Stimulated activated naive CD4-positive, alpha-beta T cell (primary cell): ENCODE measurements at places on chromosomes 5 and 9.

- no peak for DNase-seq
Measured at GRCh38 chr5:168211245-168211644, 80.2 kb upstream of the WWC1 start.

- peak; percentile 65 for DNase-seq
Measured at GRCh38 chr5:134526483-134527155, 1.1 kb downstream of the JADE2 start.

- no peak for DNase-seq
Measured at GRCh38 chr5:58825441-58825840, 242.6 kb downstream of the RAB3C start.

DNA sequence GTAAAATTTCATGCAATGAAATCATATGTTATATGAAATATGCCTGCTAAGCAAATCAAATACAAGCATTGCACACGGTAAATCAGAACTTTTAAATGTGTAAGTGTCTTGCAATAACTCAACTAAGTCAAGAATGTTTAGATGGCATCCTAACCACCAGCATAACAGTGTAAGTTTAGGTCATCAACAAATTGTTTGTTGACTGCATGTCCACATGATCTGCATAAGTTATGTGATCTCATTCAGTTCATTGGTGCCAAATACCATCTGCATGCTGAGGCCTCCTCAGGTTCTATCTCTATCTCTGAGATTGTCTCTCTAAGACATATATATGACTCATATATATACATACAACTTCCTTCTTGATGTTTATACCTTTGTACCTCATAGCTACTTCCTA, 159.6 kb upstream of the STK32A start:
- no peak for DNase-seq

DNA sequence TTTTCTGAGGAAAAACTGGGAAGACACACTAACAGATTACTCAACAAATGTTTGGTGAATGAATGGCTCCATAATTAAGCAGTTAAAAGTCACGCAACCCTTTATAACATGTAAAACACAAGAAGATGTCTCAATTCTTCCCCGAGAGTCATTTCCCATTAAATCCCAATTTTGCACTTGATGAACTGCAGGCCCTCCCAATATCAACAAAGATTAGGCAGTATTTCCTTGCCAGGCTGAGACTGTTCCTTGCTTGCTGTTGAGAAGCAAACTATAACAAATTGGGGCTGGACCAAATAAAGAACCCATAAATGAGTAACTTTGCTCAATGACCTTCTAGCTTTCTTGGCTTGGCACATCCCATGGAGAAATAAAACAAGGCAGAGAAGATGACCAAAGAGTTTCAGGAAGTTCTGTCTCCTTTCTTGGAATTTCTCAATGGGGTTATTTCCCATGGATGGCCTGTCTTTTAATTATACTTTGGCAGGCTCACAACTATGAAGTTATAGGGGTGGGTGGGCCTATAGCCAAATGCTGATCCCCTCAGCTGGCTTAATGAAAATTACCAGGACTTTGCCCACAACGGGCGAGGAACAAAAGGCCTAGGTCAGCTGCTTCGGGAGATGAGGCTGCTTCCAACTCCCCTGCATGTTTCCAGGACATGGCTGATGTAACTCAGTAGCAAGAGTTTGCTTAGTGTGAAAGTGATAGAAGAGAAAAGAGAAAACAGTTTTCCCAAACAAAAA, 243.1 kb upstream of the RFX3 start:
- no peak for DNase-seq

DNA sequence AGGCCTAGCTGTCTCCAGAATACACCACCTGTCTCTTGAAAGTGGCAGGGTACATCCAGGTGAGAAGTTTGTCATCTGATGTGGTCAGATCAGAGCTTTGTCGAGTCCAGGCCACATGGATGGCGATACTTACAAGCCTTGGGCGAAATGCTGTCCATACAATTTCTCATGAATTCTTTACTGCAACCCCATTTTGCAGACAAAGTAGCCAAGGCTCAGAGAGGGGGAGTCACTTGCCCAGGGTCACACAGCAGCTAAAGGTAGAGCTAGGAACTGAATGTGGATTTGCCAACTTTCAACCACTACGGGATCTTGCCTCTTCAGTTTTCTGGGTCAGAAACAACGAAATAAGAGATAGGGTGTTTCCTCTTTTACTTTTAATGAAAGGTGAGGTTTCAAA, 35.2 kb downstream of the CRB2 start:
- DNase-seq: no peak

- no peak for DNase-seq
Measured at GRCh38 chr5:15533129-15533893, 33.3 kb downstream of the FBXL7 start.

- no peak for DNase-seq
Measured at GRCh38 chr5:168931638-168932345, 352.6 kb upstream of the PANK3 start.

DNA sequence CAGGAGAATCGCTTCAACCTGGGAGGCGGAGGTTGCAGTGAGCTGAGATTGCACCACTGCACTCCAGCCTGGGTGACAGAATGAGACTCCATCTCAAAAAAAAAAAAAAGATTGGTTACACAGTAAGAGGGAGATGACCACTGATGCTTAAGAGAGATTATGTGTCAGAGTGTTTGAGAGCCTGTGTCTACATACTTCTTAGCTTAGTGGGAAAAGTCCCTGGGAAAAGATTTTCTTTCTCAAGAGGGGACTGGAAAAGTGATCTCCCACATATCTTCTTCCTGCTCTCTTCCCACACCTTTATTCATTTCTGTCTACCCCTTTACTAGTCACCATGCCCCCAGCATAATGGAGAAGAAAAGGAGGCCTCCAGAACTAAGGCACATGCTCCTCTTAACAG, 55.2 kb downstream of the MCTP1 start:
- DNase-seq: no peak

- DNase-seq: no peak
Measured at GRCh38 chr5:1726469-1726865, 73.2 kb downstream of the MRPL36 start.

GRCh38 chr5:39547553-39548154, 122.9 kb upstream of the DAB2 start:
- no peak for DNase-seq

DNA sequence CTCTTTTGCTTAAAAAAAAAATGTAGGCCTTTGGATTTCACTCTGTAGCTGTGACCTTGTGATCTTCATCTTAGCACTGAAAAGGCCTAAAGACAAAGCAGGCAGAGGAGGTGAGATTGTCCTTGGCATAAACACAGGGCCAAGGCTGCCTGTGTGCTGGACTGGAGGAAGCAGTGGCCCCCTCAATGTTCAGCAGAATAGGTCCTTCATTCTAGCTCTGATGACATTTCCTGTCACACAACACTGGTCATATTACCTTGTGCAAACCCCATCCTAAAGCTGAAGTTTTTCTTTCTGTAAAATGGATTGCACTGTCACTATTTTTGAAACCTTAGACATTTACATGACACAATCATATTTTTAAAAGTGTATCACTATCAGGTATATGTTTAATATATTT, 147.4 kb downstream of the INSYN2B start:
- DNase-seq: no peak

DNA sequence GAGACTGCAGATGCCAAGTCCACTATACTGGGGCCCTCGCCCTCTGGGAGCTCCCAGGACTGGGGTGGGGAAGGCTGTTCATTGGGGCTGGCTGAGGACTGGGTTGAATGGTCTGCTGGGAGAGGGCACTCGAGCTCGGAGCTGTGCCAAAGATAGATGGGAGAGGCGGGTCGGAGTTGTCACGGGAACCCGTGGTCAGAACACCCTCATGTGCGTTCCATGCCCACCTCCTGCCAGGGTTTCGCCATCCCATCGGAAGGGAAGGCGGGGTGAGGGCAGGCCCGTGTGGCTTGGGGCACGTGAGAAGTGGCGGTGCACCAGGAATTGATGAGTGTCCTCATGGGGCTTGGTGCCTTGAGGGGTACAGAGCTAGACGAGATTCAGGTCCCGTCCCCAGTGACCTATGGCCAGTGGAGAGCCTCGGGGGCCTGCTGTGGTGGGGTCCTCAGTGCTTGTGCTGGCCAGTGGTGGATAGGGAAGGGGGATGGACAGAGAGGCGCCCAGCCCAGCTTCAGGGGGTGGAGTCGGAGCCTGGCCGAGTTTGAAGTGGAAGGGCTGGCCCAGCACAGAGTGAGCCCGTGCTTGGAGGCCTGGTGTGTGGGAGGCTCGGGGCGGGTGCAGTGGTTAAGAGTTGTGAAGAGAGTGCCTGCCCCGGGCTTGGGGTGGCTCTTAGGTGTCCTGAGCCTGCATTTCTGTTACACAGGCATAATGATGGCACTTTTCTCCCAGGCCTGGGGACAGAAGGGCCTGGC, 4.3 kb downstream of the CACFD1 start:
- DNase-seq: no peak

- DNase-seq: no peak
Measured at GRCh38 chr5:69257577-69257976, 22.9 kb downstream of the CDK7 start.

DNA sequence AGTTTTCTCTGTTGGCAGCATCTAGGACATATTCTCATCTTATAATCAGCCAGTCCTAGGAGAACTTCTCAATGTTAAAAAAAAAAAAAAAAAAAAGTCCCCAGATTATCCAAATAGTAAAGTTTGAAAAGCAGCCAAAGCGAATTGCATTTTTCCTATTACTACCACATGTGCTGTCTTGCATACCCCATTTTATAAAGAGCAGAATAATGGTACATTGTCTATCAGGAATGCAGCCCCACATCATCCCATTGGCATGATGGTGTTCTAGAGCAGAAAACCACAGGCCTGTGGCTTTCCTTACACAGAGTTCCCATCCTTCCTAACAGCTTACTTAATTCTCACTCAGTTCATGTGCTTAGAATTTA, 381.6 kb downstream of the TMEM38B start:
- no peak for DNase-seq

DNA sequence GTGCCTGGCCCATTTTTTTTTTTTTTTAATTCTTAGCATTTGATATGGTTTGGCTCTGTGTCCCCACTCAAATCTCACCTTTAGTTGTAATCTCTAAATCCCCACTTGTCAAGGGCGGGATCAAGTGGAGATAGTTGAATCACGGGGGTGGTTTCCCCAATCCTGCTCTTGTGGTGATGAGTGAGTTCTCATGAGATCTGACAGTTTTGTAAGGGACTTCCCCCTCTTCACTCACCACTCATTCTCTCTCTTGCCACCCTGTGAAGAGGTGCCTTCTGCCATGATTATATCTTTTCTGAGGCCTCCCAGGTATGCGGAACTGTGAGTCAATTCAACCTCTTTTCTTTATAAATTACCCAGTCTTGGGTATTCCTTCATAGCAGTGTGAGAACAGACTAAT, 27.2 kb downstream of the NDUFAF2 start:
- no peak for DNase-seq

- DNase-seq: no peak
Measured at GRCh38 chr5:150511578-150512367, 3.8 kb downstream of the NDST1 start.
